ENCODE measurements at places on chromosomes 1 and 21.

- DNase-seq = no peak
Measured at GRCh38 chr1:212650228-212650627, 41.7 kb downstream of the ATF3 start.

DNA sequence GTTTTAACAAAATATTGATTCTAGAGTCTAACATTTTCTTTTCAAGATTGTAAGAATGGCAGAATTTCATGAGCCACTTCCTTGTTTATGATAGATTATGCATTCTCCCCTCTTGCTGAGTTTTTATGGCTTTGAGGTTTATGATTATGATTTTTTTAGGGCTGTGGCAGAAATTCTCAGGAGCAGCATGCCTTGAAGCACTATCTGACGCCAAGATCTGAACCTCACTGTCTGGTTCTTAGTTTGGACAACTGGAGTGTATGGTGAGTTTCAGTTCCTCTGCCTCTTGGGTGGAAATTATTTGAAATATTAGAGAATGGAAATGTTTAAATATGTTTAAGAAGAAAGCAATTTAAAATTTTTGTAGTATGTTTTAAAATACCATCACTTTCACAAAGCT is 10.2 kb downstream of the USP16 start:
- no peak for DNase-seq

GRCh38 chr1:69246710-69247109 is 321.0 kb upstream of the LRRC7 start:
- no peak for DNase-seq

DNA sequence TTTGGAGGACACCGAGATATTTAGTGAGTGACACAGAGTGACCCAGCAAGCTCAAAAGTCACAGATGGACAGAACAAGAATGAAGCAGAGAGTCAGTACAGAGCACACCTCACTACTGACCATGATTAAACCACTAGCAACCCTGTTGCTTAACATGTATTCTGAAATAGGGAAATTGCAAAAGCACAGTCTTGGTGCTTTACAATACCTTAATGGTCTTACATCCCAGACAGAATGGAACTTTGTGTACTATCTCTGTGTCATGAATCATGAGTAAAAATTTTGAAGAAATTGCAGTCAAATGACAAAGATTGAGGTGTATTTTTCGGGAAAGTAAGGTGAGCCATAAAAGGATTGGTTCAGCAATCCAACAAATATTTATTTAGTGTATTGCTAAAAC is 2.7 kb upstream of the SAMSN1 start:
- no peak for DNase-seq

GRCh38 chr1:26405281-26405915 is 5.2 kb upstream of the LIN28A start:
- no peak for DNase-seq

GRCh38 chr1:161068306-161069234 is 1.1 kb downstream of the ARHGAP30 start:
- peak; percentile 49 for DNase-seq

DNA sequence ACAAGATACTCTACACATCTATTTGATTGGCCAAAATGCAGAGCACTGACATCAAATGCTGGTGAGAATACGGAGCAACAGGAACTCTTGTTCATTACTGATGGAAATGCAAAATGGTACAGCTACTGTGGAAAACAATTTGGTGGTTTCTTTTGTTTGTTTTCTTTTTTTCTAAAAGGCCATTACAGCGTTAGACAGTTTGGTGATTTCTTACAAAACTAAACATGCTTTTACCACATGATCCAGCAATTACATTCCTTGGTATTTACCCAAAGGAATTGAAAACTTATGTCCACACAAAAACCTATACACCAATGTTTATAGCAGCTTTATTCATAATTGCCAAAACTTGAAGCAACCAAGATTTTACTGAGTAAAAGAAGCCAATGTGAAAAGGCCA is 66.4 kb upstream of the FBXO28 start:
- no peak for DNase-seq

GRCh38 chr1:219329578-219329977 is 155.9 kb downstream of the LYPLAL1 start:
- no peak for DNase-seq

GRCh38 chr1:205088341-205088740 is 4.1 kb upstream of the TMEM81 start:
- DNase-seq = no peak

DNA sequence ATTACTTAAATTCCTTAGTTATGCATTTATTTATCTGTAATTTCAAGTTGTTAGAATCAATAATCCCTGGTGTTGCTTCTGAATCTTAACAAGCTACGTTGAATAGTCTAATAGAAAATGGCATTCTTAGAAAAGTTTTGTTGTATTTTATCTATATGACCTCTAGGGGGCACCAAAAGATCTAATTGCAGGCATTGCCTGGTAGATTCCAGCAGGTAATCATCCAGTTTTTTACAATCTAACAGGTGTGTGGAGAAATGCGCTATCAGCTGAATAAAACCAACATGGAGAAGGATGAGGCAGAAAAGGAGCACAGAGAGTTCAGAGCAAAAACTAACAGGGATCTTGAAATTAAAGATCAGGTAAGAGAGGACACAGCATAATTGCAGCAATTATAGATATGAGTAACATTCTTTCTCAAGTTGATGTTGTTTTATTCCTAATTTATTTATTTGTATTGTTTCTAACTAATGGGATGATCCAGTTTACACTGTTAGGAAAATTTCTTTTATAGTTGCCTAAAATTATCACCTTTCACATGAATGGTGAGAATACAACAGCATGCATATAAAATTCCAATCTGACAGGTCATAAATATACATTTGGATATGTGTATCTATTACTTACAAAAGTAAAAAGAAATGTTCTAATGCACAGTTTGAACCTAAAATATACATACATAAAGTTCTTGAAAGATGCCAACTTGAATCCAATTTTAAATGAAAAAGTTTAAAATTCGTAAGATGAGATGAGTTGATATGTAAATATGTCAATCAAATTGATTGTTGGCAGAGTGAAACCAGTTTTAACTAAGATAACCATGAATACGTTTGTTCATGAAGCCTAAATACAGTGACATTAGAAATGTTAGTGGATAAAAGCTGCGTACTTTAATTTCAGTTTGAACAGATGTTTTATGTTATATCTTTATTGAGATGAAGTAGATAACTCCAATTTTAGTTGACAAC is 88.4 kb downstream of the SDCCAG8 start:
- no peak for DNase-seq

DNA sequence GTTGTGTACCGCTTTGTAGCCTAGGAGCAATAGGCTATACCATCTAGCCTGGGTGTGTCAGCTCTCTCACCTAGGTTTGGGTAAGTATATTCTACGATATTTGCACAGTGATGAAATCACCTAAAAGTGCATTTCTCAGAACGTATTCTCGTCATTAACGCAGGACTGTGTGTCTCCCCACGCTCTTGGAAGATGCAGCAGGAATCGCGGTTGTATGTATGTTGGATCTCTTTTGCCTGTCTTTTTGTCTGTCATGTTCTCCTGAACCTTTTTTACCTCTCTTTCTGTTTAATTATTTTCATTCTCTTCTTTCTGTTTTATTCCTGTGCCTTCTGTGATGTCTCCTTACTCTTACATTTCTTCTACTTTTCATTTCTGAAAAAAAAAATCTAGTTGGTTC is 140.5 kb upstream of the COL6A1 start:
- DNase-seq = no peak

- DNase-seq = no peak
Measured at GRCh38 chr1:221740993-221741702, 741 bp downstream of the DUSP10 start.

- no peak for DNase-seq
Measured at GRCh38 chr1:156104861-156105832, 9.4 kb upstream of the LMNA start.

Data from stimulated activated CD4-positive, alpha-beta T cell treated with anti-CD3 and anti-CD28 coated beads, Interleukin-15, amount 100 ng/mL, for 1 hour (primary cell).